H1 (cell line): ENCODE measurements at places on chromosomes 5 and 9. TPM values are rescaled to one million over a fixed set of nuclear protein-coding genes. Genes with fewer than 3 reads are reported as not detected.

RNF183 gene
- total RNA-seq, result not detected in 2 replicates

- H3K4me1 ChIP-seq, result no peaks in the 10 kb centered on the region; the same call in 1 of the 2 replicates
- no peaks in the 10 kb centered on the region for H3K36me3 ChIP-seq
- H3K27ac ChIP-seq, result no peak overlapping the region
These were observed 141.1 kb upstream of the RASEF start for GRCh38 chr9:83204047-83204446.

GRCh38 chr9:7606591-7606990, 193.0 kb downstream of the DMAC1 start:
- no peak for DNase-seq
- H3K36me3 ChIP-seq, result no peaks in the 10 kb centered on the region
- no peak overlapping the region for H3K4me3 ChIP-seq
- H3K27ac ChIP-seq, result no peak overlapping the region
- H3K4me1 ChIP-seq, result no peaks in the 10 kb centered on the region

LRRC19 gene
- not detected in 2 replicates for total RNA-seq

DNA sequence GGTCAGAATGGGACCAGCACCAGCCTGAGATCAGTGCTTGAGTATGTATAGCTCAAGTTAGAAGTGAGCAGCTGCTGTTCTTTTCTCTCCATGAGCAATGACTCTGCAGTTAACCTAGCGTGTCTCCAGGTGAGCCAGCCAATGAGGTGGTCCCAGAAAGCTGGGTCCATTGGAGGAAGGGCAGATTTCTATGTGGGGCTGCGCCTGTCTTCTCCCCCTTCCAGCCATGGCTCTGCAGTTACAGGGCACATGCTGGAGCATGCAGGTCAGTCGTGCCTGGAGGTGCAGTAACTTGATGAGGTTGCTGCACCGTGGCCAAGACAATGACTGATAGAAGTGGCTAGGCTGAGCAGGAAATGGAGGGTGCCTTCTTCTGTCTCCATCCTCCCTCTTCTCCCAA, 29.6 kb upstream of the CXCL14 start:
- no peaks in the 10 kb centered on the region for H3K36me3 ChIP-seq
- H3K27me3 ChIP-seq, result no peaks in the 10 kb centered on the region
- peak; percentile 16 for DNase-seq
- H3K27ac ChIP-seq, result no peak overlapping the region
